Bronchial smooth muscle cell (primary cell): ENCODE measurements at places on chromosomes 4 and X. TPM values are rescaled to one million over a fixed set of nuclear protein-coding genes. Genes with fewer than 3 reads are reported as not detected.

TBCK gene
- 38.5 and 42.6 TPM in 2 replicates for total RNA-seq

BGN gene
- total RNA-seq, result 2.4 and 5.3 TPM in 2 replicates

HTT gene
- total RNA-seq, result 29.8 and 29.9 TPM in 2 replicates

MAGED4 gene
- total RNA-seq, result 21.8 and 32.6 TPM in 2 replicates

TBL1X gene
- 9.1 and 15.2 TPM in 2 replicates for total RNA-seq

SYTL5 gene
- total RNA-seq, result 0.60 and 1.6 TPM in 2 replicates

PLAC8 gene
- under 0.01 TPM in 1 of 2 replicates, not detected in the other for total RNA-seq

C4orf51 gene
- not detected in 2 replicates for total RNA-seq

HAND2 gene
- 3.2 and 8.4 TPM in 2 replicates for total RNA-seq

HSD17B10 gene
- 53.4 and 59.4 TPM in 2 replicates for total RNA-seq

YTHDC1 gene
- total RNA-seq, result 36.1 and 46.6 TPM in 2 replicates

NMU gene
- not detected in 2 replicates for total RNA-seq

UBQLN2 gene
- 4.1 and 5.7 TPM in 2 replicates for total RNA-seq

MTNR1A gene
- not detected in 2 replicates for total RNA-seq

ZFP92 gene
- total RNA-seq, result under 0.01 TPM in 2 replicates

STOX2 gene
- 1.1 and 2.2 TPM in 2 replicates for total RNA-seq

ENPEP gene
- total RNA-seq, result 0.16 and 0.17 TPM in 2 replicates

CYTL1 gene
- 0.47 TPM in 1 of 2 replicates, not detected in the other for total RNA-seq

SMPX gene
- total RNA-seq, result not detected in 2 replicates

MTMR8 gene
- total RNA-seq, result 0.32 and 1.2 TPM in 2 replicates

GAGE12F gene
- not detected in 2 replicates for total RNA-seq

GALNTL6 gene
- total RNA-seq, result under 0.01 TPM in 1 of 2 replicates, not detected in the other

FHIP1A gene
- 0.16 TPM in 1 of 2 replicates, not detected in the other for total RNA-seq

FOXP3 gene
- not detected in 2 replicates for total RNA-seq

CDKL2 gene
- total RNA-seq, result 1.2 and 1.3 TPM in 2 replicates

IL13RA2 gene
- 51.9 and 56.7 TPM in 2 replicates for total RNA-seq

FRAS1 gene
- under 0.01 and 0.26 TPM in 2 replicates for total RNA-seq

TMEM156 gene
- total RNA-seq, result 0.16 and 0.17 TPM in 2 replicates

C4orf54 gene
- total RNA-seq, result not detected in 2 replicates

PPARGC1A gene
- total RNA-seq, result 0.47 and 0.69 TPM in 2 replicates

DDIT4L gene
- 0.26 and 5.8 TPM in 2 replicates for total RNA-seq

ALB gene
- under 0.01 TPM in 1 of 2 replicates, not detected in the other for total RNA-seq

DUSP21 gene
- total RNA-seq, result not detected in 2 replicates

PDE5A gene
- 314 and 398 TPM in 2 replicates for total RNA-seq

SLIT2 gene
- total RNA-seq, result 4.4 and 6.3 TPM in 2 replicates

HTR2C gene
- not detected in 2 replicates for total RNA-seq

HS6ST2 gene
- not detected in 2 replicates for total RNA-seq

F8A2 gene
- not detected in 2 replicates for total RNA-seq

ETDA gene
- not detected in 2 replicates for total RNA-seq

USP17L22 gene
- total RNA-seq, result not detected in 2 replicates

C1QTNF7 gene
- 1.2 and 3.0 TPM in 2 replicates for total RNA-seq

NPY1R gene
- total RNA-seq, result not detected in 2 replicates

SPANXA1 gene
- not detected in 2 replicates for total RNA-seq

HSD17B11 gene
- total RNA-seq, result 36.3 and 40.0 TPM in 2 replicates

MID1 gene
- total RNA-seq, result 24.4 and 26.5 TPM in 2 replicates

RBM47 gene
- total RNA-seq, result 0.09 and 0.32 TPM in 2 replicates

BTK gene
- total RNA-seq, result not detected in 2 replicates

SAGE1 gene
- total RNA-seq, result under 0.01 TPM in 1 of 2 replicates, not detected in the other

MSL3 gene
- 11.3 and 13.5 TPM in 2 replicates for total RNA-seq

DDX53 gene
- total RNA-seq, result not detected in 2 replicates

STAP1 gene
- not detected in 2 replicates for total RNA-seq
